Kidney (tissue), 22 donors: ENCODE measurements at places on chromosomes 1 and 21.

GRCh38 chr21:45791562-45792418 lies 148.3 kb downstream of the PCBP3 start:
- no peaks in the 10 kb centered on the region for H3K27me3 ChIP-seq
- no peak overlapping the region for H3K4me3 ChIP-seq
- H3K36me3 ChIP-seq, result no peaks in the 10 kb centered on the region
- no peak for DNase-seq
- peaks cover 3% of the 10 kb centered on the region for H3K4me1 ChIP-seq

DNA sequence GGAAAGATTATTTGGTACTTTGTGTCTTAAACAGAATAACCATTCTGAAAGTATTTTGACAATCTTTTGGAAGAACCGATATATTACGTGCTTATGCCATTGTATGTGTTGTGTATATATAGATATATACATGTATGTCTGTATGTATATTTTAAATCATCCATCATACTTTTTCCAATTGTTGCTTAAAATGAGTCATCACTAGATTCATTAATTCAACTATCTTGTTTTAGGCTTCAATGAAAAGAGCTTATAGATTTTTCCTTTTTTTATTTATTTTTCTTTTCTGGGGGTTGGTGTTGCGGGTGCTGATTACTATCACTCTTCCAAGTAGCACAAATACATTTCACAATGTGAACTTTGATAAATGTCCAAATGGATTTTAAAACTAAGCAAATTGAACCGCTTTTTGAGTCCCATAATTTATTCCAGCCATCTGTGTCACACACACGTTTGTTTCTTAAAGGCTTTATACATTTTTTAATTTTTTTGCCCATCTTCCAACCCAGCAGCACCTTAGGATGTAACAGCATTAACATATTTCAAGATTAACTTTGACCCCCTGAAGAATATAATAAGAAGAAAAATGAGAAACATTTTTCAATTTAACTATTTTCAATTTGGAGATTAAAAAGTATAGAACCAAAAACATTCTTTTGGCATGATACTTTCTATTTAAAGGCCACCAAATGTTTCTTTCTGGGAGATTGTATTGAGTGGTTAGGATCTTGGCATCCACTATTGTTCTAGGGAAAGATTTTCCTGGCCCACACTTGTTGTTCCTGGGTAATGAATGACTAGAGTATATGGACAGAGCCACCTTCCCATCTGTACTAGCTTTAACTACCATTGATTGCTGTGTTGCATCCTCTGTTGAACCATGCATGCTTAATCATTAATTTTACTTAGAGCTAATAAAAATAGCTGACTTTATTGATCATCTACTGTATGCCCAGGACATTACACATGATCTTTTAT lies 9.3 kb upstream of the DPYD start:
- H3K27ac ChIP-seq, result no peak overlapping the region
- no peak for DNase-seq
- H3K27me3 ChIP-seq, result no peaks in the 10 kb centered on the region
- H3K4me3 ChIP-seq, result no peak overlapping the region

- H3K27ac ChIP-seq, result no peak overlapping the region
- H3K27me3 ChIP-seq, result no peaks in the 10 kb centered on the region
- no peak overlapping the region for H3K4me3 ChIP-seq
- H3K4me1 ChIP-seq, result no peaks in the 10 kb centered on the region
These were observed 392.8 kb upstream of the CAMK1G start for GRCh38 chr1:209190591-209191261.

DNA sequence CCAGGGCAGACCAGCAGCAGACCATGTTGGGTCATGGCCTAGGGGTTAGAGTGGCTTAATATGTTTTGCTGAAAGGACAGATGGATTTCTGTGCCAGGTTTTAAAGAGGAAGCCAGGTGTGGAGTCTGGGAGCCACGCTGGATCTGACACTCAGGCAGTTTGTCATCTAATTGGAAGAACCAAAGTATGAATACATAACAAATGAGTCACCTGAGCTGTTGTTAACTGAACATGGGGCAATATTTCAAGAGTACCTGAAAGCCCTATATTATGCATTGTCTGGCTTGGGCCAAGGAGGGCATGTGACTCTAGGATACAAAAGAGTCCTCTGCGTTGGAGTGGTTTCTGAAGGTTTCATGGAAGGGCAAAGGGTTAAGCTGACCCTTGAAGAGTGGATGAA lies 70.6 kb downstream of the LMO4 start:
- H3K36me3 ChIP-seq, result no peaks in the 10 kb centered on the region
- peaks cover 2% of the 10 kb centered on the region for H3K4me1 ChIP-seq
- no peak for DNase-seq
- H3K4me3 ChIP-seq, result no peak overlapping the region
- no peak overlapping the region for H3K27ac ChIP-seq
- no peaks in the 10 kb centered on the region for H3K27me3 ChIP-seq

- H3K27me3 ChIP-seq, result no peaks in the 10 kb centered on the region
- no peak for DNase-seq
- H3K4me1 ChIP-seq, result no peaks in the 10 kb centered on the region
- no peaks in the 10 kb centered on the region for H3K36me3 ChIP-seq
- H3K27ac ChIP-seq, result no peak overlapping the region
These were observed 142.1 kb upstream of the PTGFR start for GRCh38 chr1:78348496-78349284.

DNA sequence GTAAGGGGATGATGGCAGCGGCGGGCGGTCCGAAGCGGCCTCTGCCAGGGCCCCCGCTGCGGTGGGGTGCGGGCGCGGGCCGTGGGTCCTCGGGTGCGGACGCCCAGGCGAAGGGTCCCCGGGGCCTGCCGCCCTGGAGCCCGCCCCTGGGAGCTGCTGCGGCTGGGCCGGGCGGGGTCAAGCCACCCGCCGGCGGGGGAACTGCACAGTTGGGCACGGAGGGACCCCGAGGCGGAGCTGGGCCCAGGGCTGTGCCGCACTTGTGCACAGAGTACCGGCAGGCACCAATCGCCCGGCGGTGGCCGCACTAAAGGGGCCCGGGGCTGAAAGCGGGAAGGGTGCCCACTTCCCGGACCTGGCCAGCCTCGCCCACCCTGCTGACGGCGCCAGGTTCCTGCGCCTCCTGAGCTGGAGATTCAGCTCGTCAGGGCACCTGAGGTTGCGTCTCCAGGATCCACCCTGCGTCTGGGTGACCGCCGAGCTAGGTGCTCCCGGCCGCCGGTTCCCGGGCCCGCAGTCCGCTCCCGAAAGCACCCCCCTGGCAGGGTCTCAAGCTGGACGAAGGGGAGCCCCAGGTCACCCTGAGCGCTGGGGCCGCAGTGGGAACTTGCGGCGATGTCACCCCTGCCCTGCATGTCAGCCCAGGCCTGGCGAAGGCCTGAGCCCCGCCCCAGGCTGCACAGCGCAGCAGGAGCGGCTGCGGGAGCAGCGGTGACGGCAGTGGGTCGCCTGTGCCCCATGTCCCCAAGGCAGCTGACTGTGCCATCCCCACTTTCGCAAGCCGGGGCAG lies 56.7 kb upstream of the ETV3 start:
- no peak overlapping the region for H3K4me3 ChIP-seq
- peaks cover 6% of the 10 kb centered on the region for H3K27me3 ChIP-seq
- H3K4me1 ChIP-seq, result no peaks in the 10 kb centered on the region
- no peaks in the 10 kb centered on the region for H3K36me3 ChIP-seq
- no peak overlapping the region for H3K27ac ChIP-seq

GRCh38 chr1:38690790-38691449 lies 168.7 kb downstream of the RRAGC start:
- H3K4me3 ChIP-seq, result no peak overlapping the region
- no peak for DNase-seq
- H3K27me3 ChIP-seq, result peaks cover 7% of the 10 kb centered on the region
- H3K27ac ChIP-seq, result no peak overlapping the region

DNA sequence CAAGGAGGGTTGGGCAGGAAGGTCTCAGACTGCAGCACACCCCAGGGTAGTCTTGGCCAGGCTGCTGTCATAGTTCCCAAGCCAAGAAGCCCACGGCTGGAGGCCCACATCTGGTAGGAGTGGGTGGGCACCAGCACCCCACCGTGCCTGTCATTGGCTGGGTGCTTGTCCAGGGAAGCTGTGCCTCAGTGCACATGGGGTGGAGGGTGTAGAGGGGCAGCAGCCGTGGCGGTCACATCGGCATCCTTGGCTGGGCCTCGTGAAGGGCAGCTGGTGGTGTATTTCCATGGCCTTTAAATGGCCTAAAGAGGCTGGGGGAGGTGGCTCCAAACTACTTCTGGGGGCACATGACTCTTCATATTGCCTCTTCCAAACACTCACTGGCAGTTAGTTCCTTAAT lies 119.6 kb upstream of the USP24 start:
- no peak overlapping the region for H3K27ac ChIP-seq
- DNase-seq, result no peak
- H3K27me3 ChIP-seq, result no peaks in the 10 kb centered on the region
- H3K4me1 ChIP-seq, result no peaks in the 10 kb centered on the region
- H3K4me3 ChIP-seq, result no peak overlapping the region

DNA sequence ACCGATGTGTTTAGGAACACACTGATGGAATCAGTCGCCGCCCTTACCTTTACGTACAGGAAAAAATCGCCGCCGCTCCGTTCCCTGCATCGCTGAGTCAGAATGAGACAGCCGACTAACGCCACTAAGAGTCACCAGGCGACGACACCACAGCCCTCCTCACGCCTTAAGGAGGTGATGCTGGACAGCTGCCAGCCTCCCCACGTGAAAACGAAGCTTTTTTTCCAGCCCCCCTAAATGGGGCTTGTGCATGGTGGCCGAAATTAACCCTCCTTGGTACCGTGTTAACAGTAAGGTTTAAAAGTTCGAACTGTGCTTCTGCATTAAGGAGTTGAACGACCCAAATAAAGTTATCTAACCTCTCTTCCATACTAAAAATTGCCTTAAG lies 511 bp downstream of the DNTTIP2 start:
- H3K27me3 ChIP-seq, result no peaks in the 10 kb centered on the region
- H3K27ac ChIP-seq, result peak overlapping the region; percentile 96
- peak overlapping the region; percentile 99 for H3K4me3 ChIP-seq
- DNase-seq, result peak; percentile 73

GRCh38 chr1:189866606-189867005 lies 611.1 kb downstream of the BRINP3 start:
- H3K27me3 ChIP-seq, result no peaks in the 10 kb centered on the region
- H3K4me1 ChIP-seq, result no peaks in the 10 kb centered on the region
- H3K36me3 ChIP-seq, result no peaks in the 10 kb centered on the region
- no peak for DNase-seq

GRCh38 chr1:242764161-242764560 lies 239.7 kb upstream of the PLD5 start:
- no peak overlapping the region for H3K4me3 ChIP-seq
- no peaks in the 10 kb centered on the region for H3K36me3 ChIP-seq
- H3K27me3 ChIP-seq, result no peaks in the 10 kb centered on the region
- H3K27ac ChIP-seq, result no peak overlapping the region
- no peak for DNase-seq

DNA sequence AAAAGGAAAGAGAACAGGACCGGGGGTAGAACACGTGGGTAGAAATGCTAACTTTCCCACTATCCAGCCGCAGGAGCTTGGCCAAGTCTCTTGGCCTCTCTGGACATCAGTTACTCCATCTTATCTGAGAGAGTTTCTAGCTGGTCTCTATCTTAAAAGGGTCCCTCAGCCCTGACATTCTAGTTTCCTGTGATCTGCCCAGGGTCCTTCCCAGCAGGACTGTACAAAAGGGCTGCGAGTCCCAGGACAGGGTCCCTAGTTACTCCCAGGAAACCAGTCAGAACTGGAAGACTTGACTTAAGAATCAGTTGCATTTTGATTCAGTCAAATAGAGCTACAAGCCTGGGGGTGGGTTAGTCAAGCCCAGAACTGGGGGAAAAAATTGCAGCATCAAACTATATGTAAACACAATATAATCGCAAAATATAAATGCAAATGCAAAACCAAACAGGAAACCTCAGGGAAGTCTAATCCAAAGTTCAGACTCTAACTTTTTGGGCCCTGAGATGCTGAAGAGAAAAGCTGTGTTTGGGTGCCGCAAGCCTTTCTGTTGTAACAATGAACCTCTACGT lies 2.9 kb downstream of the ASAP3 start:
- H3K4me1 ChIP-seq, result peaks cover 13% of the 10 kb centered on the region
- DNase-seq, result no peak

GRCh38 chr1:184604152-184604900 lies 150.3 kb downstream of the EDEM3 start:
- DNase-seq, result no peak
- no peak overlapping the region for H3K27ac ChIP-seq
- no peaks in the 10 kb centered on the region for H3K36me3 ChIP-seq
- H3K4me1 ChIP-seq, result no peaks in the 10 kb centered on the region
- no peaks in the 10 kb centered on the region for H3K27me3 ChIP-seq

- no peak for DNase-seq
- no peak overlapping the region for H3K4me3 ChIP-seq
- no peaks in the 10 kb centered on the region for H3K36me3 ChIP-seq
- H3K4me1 ChIP-seq, result no peaks in the 10 kb centered on the region
- H3K27me3 ChIP-seq, result no peaks in the 10 kb centered on the region
These were observed 50.2 kb downstream of the DPYD start for GRCh38 chr1:97870589-97870988.

DNA sequence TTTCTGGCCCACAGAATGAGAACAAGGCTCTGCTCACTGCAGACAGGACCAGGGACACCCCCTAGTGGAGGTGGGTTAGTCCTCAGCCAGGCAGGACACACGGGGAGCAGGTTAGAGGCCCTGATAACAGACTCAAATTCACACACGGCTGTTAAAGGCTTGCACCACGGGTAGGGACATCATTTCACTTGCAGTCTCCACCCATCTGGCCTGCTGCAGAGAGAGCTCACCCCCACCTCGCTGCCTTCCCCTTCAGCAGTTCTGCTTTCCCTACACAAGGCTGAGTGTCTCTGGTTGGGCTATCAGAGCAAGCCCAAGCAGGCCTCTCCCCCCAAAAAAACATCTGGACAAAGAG lies 20.6 kb downstream of the MEF2D start:
- H3K4me1 ChIP-seq, result no peaks in the 10 kb centered on the region
- no peak overlapping the region for H3K27ac ChIP-seq
- H3K36me3 ChIP-seq, result peaks cover 79% of the 10 kb centered on the region
- no peaks in the 10 kb centered on the region for H3K27me3 ChIP-seq
- no peak for DNase-seq

DNA sequence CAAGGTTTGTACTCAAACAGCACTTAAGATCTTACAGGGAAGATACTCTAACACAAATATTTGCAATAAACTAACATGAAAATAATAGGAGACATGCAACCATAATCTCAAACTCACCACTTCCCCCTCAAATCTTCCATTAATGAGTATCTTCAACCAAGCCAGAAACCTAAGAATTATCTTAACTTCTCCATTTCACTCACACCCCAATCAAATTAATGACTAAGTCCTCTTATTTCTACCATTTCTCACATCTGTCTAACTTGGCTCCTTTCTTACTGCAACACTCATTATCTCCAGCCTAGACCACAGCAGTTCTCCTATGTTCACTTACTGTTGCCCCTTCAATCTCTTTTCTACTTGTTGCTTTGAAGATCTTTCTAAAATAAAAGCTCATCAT lies 10.4 kb downstream of the RBBP5 start:
- H3K36me3 ChIP-seq, result peaks cover 19% of the 10 kb centered on the region
- H3K4me3 ChIP-seq, result no peak overlapping the region
- H3K27ac ChIP-seq, result no peak overlapping the region
- no peaks in the 10 kb centered on the region for H3K4me1 ChIP-seq

- H3K36me3 ChIP-seq, result no peaks in the 10 kb centered on the region
- H3K4me1 ChIP-seq, result no peaks in the 10 kb centered on the region
- no peak for DNase-seq
- no peak overlapping the region for H3K4me3 ChIP-seq
- H3K27ac ChIP-seq, result no peak overlapping the region
These were observed 369.6 kb downstream of the RYR2 start for GRCh38 chr1:237411621-237412020.
